CMK (cell line): ENCODE measurements at places on chromosomes 3 and 15.

DNA sequence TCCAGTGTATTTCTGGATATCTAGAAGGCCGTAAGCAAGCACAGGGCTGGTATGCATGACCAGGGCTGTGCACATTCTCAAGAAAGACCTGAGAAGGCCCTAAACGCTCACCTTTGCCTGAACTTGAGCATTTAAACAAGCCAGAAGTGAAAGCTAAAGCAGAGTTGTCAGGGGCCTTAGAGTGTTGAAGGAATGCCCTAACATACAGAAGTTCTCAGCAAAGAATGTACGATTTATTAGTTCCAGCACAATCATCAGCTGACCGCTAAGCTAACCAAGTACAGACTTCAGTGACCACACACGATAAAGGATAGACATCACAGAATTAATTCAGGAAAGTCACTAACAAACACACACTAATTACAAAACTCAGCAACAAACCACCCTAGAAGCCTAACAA is 8.7 kb downstream of the HLTF start:
- DNase-seq, result no peak

DNA sequence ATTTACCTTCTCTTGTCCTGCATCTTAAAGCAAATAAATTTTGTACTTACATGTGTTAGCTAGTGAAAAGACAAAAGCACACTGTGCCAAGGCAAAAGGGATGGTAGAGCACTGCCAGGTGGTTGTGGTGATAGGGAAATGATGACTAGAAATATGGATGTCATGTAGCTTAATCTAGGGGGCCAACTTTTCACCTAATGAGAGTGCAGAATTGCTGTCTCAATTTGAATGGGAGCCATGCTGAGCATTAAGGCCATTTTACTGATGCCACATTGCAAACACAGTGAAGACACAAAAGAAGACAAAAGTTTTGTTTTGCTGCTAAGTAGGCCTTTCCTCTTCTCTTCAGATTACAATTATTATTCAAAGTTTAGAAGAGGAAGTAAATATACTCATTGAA is 274.7 kb downstream of the PDCD6IP start:
- no peak for DNase-seq

DNA sequence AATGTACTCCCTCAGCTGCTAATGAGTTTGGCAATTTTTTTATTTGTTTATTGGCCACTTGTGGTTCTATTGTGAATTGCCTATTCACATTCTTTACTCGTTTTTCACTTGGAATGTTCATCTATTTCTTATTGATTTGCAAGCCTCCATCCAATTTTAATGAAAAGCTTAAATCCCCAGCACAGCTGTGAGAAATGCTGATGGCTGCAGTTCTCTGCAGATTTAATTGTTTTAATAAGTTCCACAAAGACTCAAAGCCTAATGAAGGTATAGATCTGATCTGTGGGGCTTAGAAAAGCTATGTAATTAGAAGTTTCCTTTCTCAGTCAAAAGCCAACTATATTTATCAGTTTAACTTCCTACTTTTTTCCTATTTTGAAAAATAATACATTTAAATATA is 41.5 kb downstream of the LYZL4 start:
- no peak for DNase-seq

GRCh38 chr15:75924576-75924975 is 20.9 kb downstream of the FBXO22 start:
- no peak for DNase-seq

DNA sequence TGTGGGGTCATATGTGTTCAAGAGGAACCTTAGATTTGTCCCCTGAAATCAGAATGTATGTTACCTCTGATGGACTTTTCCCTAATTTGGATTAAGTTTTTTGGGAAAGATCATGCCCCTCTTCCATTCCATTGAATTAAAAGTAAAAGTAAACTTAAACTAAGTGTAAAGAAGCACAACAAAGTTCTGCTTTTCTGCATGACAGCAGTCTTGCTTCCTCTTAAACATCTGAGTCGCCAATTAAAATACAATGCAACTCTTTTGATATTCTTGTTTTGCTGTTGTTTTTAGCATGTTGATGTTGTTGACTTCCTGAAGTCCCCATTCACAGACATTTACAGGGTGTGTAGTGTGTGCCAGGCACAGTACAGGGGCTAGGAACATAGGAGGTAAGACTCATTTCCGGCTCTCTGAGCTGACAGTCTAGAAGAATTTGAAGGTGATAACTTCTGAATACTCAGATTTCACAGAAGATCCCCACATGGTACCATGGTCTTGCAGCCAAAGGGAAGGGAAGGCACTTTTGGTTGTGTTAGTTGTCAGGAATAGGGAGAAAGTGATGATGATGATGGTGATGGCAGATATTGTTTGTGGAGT is 45.0 kb downstream of the USP13 start:
- no peak for DNase-seq

DNA sequence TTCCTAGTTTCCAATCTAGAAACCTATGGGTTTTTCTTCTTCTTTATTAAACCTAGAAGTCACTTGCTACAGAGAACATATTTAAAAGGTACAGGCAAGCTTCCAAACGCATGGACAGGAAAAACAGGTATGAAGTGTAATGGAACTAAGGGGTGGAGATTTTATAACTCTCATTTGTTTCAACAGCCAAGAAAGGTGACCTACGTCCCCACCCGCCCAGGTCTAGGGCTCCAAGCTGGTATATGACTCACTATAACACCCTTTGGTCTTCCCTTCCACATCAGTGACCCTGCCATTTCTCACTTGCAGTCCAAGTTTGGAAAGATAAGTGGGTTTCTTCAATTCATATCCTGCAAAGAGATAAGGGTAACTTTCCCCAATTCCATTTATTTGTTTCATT is 6.0 kb upstream of the LIPH start:
- no peak for DNase-seq

GRCh38 chr3:49942651-49943050 is 2.7 kb downstream of the RBM6 start:
- no peak for DNase-seq

DNA sequence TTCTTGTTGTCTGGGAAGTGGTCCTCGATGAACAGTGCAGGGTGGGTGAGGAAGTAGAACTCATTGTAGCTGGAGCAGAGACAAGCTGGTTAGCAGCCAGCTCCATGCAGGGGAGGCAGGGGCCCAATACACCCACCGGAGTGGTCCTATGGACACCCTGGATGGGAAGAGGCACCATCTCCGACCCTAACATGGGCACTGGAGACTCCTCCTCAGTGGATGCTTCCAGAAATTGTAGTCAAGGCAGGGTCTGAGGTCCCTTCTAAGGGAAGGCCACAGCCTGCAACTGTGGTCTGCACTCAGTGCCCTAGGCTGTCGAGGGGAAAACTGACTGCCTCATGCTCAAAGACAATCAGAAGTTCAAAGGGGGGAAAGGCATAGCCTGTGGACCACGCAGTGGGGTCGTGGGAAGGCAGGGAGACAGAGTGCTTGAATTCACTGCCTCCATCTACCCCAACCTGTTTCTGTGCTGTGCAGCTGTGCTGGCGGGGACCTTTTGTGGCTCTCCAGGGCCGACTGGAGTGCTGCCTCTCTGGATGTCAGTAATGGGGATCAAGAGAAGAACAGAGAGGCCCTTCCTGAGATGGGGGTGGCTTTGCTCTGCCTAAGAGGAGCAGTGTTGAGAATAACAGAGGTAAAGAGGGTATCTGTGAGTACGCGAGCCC is 41.9 kb downstream of the KY start:
- DNase-seq, result no peak

GRCh38 chr3:100910986-100911385 is 82.2 kb downstream of the ABI3BP start:
- no peak for DNase-seq

DNA sequence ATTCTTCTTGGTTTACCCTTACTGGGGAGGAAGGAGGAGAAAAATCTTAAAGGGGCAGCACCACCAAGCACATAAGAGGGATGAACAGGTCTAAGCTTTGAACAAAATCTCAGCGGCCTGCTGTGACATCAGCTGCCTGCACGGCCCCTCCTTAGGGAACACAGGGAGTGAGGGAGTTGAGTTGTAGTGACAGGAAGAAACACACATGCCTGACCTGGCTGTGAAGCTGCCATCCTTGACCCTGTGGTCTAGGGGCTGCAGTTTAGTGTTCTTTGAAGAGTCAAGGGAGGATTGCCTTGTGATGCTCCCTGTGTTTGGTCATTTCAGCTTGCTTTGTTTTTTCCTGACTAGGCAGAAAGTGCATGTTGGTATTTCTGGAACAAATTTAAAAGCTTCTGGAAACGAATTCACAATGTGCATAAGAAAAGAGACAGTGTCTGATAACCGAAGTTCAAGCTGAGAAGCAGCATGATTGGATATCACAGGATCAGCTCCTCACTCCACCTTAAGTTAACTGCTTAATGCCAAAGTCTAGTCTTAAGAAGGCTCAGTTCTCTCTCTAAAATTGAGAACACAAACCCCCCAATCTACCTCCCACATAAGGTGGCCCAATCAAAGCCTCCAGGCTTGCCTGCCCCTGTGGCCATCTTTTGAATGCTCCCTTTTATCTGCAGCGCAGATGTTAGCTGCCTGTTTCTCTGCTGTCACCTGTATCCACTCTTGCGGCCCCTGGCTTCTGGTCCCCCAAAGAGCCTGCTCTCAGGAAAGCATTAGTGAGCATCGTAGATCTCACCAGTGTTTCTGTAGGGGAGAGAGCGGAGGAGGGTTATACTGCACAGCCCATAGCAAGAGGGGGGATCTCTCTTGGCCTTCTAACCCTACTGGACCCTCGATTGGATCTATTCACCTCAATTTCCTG is 82.2 kb downstream of the SCN11A start:
- no peak for DNase-seq

DNA sequence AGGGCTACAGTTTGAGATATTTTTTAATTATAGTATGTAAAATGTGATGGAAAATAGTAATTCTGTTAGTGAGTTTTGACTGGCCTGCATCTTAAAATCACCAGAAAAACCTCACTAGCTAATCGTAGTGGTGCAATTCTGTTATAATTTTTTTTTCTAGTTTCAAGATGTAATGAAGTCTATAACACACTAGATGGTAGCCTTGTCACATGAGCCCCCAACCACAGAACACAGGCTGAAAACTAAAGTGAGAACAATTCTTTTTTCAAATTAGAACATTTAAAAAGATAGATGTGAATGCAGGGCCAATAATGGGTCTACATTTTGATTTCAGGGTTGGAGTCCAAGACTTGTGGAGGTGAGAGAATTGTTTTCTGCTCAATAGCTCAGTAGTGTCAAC is 83.3 kb upstream of the KCNH8 start:
- no peak for DNase-seq

DNA sequence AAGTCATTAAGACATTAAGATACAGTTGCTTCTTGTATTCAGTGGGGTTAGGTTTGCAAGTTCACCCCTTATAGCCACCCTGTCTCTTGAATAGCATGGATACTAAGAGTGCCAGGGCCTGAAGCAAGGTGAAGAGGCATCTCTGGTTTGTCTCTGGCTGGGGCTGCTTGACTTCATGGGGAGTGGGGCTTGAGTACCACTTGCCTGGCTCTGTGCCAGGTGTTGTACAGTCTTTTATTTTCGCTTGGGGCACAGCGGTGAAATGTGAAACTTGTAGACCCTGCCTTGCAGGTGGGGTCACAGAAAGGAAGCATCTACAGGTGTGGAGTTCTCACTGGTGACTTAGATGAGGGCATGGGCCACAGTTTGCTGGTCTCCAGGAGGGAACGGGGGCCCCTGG is 152.1 kb downstream of the PDE8A start:
- DNase-seq, result no peak

DNA sequence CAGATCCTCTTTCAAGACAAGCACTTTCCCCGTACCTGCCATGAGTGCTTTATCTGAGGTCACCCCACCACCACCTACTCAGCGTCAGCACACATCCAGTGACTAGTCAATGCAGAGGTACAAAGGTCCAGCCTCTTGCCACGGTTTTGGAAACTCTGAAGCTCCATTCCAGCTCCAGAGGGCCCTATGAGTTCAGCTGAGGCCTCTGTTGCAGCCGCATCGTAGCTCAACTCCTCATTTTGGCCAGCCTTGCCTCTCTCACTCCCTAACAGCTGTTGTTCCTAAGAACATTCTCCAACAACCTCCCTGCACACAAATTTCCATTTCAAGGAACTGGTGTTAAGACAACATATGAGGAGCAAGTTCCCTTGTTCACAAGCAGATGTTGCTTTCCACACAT is 405.1 kb upstream of the PROK2 start:
- no peak for DNase-seq

- no peak for DNase-seq
Observed at GRCh38 chr3:52530918-52531826, 2.5 kb downstream of the NT5DC2 start.
